Activated CD8-positive, alpha-beta memory T cell treated with anti-CD3 and anti-CD28 coated beads for 4 hours (primary cell): ENCODE measurements at places on chromosomes 2 and 18.

- DNase-seq = no peak
These were observed 299.3 kb downstream of the OSR1 start for GRCh38 chr2:19059076-19059475.

DNA sequence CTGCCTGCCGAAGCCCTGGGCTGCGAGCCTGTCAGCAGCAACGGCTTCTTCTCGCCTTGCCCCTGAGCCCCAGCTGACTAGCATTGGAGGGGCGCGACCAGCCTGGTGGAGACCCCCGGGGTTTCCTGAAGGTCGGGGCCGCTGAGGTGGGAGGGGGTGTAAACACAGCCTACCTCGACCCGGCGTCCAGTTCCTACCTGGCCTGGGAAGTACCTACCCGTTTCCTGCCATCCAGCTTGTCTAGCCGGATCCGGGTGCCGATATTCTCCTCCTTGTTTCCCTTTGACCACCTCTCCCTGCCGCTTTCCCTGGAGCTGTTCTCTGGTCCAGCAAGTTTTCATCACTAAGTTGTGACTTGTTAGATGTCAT lies 511 bp downstream of the MOB4 start:
- DNase-seq = no peak

- DNase-seq = no peak
These were observed 2.7 kb downstream of the CDH7 start for GRCh38 chr18:65753520-65753919.

DNA sequence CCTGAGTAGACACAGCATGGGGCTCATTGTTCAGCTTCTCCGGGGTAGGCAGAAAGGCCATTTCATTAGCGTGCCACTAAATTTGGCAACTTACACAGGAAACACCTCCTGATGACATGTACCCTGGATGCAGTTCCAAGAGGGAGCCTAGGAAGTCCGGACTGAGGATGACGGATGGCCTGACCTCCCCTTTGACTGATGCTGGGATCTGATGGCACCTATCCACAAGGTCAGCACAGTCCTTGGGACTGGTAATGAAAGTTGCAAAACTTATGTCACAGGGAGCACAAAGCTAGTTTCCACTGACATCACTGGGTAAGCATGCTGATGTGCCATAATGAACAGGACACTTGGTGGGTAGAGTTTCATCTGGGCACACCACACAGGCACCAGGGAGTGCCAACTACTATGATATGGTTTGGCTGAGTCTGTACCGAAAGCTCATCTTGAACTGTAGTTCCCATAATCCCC lies 126.7 kb upstream of the ARL4C start:
- DNase-seq = no peak

- DNase-seq = no peak
These were observed 390.4 kb upstream of the RGPD4 start for GRCh38 chr2:107436281-107436680.

- DNase-seq = no peak
These were observed 15.9 kb downstream of the GATA6 start for GRCh38 chr18:22185273-22185672.

DNA sequence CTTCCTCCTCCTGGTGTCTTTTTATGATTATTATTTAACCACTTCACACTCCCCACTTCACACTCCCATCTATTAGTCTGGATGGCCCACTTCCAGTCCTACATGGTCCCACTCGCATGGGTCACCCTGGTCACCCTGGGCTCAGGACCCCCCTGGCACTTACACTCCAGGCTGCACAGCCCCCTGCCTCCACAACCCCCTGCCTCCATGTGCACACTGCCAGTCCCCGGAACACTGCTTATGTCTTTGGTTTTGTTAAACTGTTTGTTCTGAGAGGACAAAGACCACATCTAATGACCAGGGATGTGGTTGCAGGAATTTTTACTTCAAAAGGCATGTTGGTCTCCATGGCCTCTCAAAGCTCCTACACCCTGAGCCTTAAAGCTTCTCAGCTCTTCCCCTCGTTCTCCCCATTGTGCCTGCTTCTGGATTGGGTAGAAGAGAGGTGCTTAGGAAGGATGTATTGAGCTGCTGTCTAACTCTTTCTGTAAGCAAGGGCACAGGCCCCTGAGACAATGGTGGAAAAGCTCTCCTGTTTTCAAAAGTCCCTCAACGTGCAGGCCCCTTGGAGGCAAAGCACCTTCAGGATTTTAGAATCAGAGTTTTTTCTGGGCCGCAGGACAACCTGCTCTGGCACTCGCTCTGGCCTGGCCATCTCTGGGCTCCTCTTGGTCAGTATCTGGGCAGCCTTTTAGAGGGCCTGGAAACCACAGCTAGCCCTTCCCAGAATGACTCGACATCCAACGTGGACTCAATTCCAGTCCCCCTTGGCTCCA lies 150.0 kb upstream of the HAAO start:
- DNase-seq = no peak

- DNase-seq = no peak
These were observed 62.5 kb downstream of the RPIA start for GRCh38 chr2:88753833-88754584.

DNA sequence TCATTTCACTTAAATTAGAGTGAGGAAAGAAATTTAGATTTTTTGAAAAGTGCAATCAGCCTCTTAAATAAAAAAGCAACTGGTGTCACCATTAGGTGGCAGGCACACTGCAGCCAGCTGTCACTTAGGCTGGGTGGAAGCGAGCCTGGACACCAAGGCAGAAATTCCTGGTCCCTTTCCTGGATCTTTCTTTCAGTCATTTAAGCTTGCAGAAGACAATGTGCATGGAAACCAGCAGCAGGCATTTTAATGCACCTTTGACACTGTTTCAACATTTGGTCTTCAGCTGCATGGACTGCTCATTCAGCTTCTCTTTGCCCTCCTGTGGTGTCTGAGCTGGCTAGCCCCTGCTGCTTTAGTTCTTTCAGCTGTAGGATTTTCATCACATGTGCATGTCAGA lies 61.0 kb downstream of the AQP4 start:
- DNase-seq = no peak

- DNase-seq = no peak
These were observed 85.7 kb upstream of the GALNT13 start for GRCh38 chr2:153786016-153786415.

DNA sequence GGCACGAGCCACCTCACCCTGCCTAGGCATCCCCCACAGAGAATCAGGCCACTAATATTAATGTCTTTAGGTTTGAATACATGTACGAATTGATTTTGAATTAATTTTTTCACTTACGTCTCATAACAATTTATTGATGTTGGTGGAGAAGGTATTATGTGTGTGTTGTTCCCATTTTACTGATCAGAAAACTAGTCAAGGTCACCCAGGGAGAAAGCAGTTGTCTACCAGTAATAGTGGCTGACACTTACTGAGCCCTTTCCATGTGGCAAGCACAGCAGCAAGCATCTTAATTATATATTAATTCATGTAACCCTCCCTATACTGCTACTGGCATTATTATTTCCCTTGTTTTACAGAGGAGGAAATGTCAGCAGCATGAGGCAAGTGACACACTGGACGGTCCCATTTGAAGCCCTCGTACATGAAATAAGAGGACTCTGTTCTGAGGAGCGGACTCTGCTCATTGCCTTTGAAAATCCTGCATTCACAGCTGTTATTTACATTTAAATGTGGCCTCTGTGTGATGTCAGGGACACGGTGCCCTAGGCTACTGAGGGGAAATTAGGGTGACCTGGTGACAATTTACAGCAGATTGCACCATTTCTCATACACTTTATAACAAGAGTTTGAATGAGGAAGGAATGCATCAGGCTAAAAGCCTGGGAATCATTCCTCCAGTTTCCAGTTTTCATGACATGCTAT lies 30.9 kb upstream of the KCNE4 start:
- no peak for DNase-seq

DNA sequence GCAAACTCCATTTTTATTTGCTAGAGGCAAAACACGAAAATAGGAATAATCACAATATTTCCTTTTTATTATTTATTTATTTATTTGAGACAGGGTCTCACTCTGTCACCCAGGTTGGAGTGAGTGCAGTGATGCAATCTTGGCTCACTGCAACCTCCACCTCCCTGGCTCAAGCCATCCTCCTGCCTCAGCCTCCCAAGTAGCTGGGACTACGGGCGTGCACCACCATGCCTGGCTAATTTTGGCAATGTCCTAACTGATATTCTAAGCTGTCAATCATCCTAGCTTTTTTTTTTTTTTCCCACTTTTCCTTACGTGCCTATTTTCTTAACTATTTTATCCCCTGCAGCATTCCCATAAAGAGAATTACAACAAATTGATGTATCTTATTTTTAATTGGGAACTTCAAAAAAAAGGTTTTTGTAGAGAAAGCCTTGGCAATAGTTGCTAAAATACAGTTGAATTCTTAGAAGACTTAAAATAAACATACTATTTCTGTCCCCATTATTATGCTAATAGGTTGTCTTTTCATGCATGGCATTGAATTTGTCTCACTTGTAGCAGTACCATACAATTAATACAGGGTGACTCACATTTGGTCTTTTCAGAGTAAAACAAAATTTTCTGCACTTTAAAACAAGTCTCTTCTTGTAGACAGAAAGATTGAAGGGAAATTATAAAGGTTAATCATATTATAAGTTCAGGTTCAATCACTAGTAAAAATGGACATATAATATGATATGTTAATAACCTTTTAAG lies 153.5 kb downstream of the SLC39A10 start:
- DNase-seq = no peak

GRCh38 chr2:201882353-201883090 lies 76.2 kb downstream of the CDK15 start:
- DNase-seq = no peak

DNA sequence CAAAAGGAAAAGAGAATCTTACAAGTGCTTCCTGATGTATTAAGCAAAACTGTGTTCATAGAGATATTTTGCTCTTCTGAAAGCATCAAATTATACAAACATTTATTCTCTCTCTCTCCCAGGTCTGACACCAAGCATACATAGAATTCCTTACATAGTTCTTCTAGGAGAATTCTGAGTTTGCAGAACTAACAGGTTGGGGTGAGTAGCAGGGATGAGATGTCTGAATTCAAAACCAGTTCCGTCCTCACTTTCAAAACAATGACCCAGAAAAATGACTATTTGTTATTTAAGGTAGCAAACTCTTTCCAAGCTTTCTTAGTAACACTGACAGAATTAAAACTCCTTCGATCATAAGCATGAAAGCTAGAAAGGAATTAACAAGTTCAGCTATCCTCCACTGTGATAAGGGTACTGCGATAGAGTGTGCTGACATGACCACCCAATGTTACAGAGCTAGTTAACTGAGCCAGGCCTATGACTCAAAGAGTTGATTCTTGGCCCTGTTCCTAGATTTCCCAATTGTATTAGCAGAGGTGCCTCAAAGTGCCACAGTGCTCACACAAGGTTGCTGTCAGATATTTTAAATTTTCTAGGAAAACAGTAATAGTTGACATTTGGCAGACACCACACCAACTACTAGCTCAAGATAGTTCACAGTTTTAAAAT lies 85.8 kb upstream of the SETBP1 start:
- DNase-seq = no peak

- no peak for DNase-seq
These were observed 294.3 kb upstream of the ZNF804A start for GRCh38 chr2:184304006-184304405.

DNA sequence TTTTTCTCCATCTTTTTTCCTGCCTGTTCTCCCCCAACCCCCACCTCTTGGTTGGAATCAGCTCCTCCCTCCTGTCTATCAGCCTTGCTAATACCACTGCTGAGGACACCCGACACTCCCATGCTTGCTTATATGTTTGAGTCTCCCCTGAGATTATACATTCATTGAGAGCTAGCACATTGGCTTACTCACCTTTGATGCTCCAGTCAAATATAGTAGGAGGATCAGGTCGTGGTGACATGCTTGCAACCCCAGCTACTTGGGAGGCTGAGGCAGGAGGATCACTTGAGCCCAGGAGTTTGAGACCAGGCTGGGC lies 91.5 kb upstream of the CCBE1 start:
- no peak for DNase-seq

GRCh38 chr2:197641666-197642065 lies 33.7 kb downstream of the RFTN2 start:
- DNase-seq = no peak

- DNase-seq = no peak
These were observed 30.8 kb downstream of the ADCY3 start for GRCh38 chr2:24889221-24889620.

- DNase-seq = no peak
These were observed 1.8 kb downstream of the RTKN start for GRCh38 chr2:74439803-74440377.

DNA sequence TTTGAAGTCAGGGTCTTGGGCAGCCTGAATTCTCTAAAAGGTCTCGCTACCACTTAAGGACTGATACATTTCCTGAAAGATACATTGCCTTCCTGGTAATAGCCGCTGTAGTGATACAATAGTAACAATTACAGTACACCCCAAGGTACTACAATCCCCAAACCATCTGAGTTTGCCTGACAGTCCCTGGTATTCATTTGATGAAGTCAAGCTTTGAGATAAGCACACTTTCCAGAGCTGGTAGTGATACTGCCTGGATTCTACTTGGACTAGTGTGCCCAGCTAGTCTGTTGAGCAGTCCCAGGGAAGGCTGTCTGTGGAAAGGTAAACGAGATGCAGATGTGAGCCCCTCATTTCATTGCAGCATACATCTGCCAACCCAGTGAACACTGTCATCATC lies 24.4 kb upstream of the ITGB6 start:
- no peak for DNase-seq

DNA sequence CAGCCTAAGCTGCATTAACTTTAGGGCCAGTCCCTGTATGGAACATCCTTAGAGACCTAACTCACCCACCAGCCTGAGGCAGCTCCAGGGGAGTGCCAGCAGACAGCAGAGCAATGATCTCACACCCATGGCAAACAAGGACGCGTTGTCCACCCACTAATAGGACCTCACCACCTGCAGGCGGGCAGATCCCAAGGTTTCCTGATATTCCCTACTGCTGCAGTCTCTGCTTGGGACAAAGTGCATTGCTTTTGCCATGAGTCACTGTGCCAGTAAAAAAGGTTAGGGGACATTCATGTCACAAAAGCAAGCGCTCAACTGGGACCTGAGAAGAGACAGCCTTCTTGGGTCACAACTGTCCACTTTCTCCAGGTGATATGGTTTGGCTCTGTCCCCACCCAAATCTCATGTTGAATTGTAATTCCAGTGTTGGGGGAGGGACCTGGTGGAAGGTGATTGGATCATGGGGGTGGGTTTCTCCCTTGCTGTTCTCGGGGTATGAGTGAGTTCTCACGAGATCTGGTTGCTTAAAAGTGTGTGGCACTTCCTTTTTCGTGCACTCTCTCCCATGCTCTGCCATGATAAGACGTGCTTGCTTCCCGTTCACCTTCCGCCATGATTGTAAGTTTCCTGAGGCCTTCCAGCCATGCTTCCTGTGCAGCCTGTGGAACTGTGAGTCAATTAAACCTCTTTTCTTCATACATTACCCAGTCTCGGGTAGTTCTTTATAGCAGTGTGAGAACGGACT lies 160.2 kb downstream of the MIB1 start:
- DNase-seq = no peak

DNA sequence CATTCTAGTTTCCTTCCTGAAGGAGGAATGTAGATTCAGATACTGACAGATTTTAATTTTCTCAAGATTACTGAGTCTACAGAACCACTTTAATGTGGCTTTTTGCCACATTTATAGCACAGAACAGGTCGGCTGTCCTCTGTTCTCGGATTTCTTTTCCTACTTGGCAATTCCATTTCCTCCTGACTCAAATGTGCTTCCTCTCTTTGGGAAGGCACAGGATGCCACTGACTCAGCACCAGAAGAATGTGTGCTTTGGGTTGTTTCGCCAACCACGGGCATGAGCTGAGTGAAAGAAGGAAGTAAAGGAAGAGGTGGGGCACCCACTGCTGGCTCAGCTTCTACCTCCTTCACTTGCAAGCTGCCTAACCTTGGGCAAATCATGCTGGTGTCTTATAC lies 970.6 kb upstream of the ACVR2A start:
- no peak for DNase-seq
